ENCODE measurements at places on chromosomes 5 and 9.

GRCh38 chr5:94040591-94041148, 299.3 kb upstream of the POU5F2 start:
- no peak for DNase-seq

- DNase-seq: no peak
Observed at GRCh38 chr9:109110329-109111021, 9.3 kb downstream of the TMEM245 start.

DNA sequence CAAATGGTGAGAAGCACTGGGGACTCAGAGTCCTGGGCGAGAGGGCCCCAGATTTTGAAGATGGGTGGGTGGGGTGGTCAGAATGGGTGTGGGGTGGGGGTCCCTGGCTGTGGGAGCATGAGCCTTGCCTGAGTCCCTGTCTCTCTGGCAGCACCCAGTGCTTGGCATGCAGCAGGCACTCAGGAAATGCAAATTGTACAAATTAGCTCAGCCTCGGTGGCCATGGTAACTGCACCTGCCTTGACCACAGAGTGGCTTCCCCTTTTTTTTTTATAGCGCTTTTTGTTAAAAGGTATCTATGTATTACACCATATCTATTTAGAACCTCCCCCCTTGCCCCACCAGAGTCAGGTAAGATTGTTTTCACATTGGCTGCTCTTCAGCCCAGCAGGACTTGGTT, 19.2 kb upstream of the PITX1 start:
- DNase-seq: no peak

DNA sequence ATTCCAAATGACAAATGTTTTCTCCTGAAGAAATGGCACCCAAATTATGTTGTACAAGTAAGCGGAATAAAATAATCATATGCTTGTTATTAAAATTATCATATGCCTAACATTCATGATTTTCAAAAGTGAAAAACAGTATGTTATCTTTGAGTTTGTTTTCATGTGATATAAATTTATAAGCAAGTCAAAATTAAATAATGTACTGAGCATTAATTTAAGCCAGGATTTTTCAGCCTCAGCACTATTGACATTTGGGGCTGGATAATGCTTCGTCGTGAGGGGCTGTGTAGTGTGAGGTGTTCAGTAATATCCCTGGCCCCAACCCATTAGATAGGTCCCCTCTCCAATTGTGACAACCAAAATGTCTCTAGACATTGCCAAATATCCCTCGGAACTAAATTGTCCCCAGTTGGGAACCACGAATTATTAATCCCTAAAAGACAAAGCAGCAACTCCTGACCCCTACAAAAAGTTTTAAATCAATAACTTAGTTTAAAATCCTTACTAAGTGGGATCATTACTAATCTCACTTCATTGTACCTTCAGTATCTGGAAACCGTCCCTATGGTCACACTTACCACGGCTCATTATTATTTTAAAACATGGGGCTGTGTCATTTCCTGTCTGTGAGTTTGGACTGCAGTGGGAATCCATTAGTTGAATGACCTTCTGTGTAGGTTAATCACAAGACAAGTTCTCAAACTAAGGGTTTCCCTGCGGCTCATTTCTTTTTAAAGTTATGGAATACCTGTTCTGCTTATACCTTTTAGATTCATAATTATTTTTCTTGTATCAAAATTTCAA, 1.3 kb upstream of the NNT start:
- DNase-seq: peak; percentile 25

GRCh38 chr5:160542281-160542680, 120.6 kb downstream of the PTTG1 start:
- no peak for DNase-seq

DNA sequence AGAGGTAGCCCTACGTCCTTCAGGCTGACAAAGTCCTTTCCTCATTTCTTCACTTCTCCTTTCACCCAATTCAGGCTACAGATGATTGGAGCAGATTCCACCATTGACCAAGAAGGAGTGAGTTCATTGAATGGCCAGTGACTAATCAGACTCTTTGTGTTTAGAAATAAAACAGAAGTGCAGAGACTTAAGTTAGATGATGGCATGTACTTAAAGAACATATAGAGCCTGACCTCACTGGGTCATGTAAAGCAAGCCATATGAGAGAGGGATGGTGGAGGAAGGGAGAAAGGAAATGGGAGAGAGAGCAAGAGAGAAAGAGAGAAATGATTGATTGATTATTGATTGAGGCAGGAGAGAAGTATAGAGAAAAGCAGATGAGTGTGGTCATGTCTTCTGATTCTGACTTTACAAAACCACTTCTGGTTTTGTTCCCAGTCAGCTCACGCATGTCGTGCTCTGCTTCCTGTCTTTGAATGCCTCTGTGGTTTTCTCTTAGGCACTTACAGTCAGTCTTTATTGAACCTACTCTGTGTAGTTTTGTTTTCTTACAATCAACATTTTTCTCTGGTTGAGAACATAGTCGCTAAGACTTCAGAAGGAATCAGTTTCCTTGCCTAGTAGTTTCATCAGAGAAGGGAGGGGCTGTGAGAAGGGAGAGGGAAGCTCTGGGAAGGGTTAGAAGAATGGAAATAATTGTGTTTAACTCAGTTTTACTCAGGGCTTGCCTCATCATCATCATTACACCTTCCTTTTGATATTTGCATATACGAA, 149.2 kb upstream of the KLF9 start:
- DNase-seq: no peak

DNA sequence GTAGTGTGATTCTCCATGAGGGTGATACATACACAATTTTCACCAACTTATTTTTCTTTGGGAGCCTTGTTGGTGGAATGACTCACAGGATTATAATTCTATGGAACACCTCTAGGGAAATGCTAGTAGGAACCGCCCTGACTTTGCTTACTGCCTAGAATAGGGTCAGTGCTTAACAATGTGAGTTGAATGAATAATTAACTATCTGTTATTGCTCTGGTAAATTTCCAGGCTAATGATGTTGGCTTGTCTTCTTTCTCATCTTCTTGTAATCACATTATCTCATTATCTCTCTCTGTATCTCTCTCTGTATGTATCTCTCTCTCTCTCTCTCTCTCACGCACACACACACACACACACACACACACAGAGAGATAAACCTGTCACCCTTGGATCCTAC, 291.1 kb downstream of the TRIM32 start:
- no peak for DNase-seq

DNA sequence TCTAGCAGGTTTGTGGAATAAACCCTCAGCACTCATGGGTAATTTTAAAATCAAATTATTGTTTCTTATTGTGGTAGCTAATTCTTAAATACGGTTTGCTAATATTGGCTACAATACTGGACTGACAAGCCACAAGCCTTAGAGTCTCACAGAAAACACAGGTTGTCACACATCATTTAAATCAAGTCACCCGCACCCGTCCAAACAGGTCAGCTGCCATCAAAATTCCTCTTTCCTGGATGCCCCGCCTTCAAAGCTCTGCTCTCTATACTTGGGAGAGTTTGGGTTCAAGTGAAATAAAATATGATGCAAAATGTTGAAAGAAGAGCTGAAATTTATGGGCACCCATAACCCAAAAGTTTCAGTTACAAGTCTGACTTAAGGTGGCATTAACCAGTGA, 12.3 kb upstream of the SUSD1 start:
- no peak for DNase-seq

DNA sequence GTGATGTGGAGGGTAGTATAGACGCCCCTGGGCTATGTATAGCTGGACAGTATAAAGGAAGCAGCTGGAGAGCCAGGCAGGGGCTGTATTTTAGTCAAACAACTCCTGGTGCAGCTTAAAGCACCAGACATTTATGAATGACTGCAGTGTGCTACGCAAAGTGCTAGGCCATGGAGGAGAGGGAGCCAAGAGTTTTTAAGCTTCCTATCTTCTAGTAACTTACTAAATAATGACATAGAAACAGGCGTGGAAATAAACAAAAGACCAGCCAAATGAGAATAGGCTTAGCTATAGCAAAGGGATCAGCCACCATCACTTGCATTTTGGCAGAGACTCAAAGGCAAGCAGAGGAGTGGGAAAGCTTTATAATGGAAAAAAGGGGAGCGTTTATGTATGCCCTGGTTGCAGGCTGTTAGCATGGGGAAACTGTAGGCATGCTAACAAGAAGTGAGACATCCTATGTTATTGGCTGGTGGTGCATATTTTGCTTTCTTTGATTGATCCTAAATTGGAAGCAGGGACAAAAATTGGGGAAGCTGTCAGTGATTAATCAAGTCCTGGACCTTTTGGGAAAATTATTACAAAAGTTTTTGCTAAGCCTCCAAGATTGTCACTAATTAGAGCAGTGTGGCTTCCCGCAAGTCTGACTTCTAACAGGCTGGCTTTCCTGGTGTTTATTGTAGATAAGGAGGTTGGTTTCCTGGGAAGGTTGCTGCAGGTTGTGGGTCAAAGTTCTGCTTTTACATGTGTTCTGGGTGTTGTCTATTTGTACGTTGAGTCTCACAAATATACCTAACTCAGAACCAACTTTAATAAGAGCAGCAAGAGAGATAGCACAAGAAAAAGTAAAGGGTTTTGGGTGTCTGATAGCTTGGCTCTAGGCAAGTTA, 46.6 kb downstream of the RAB3C start:
- no peak for DNase-seq

DNA sequence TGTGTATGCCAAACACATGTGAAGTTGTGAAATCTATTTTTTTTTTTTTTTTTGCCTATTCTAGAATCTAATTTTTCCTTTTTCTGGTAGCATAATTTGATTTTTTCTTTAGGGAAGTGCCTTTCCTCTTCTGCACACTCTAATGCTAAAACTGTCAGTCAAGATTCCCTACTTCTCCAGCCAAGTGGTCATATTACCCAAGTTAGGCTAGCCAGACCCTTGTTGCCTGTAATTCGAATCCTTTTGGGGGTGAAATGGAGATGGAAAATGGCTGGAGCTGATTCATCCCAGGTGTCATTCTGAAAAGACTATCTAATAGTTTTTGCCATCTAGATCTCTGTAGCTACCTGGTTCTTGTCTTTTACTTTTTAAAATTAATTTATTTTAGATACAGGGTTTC, 24.8 kb upstream of the UBAP1 start:
- DNase-seq: peak; percentile 23

- no peak for DNase-seq
Observed at GRCh38 chr5:81017320-81017719, 57.2 kb downstream of the RASGRF2 start.

DNA sequence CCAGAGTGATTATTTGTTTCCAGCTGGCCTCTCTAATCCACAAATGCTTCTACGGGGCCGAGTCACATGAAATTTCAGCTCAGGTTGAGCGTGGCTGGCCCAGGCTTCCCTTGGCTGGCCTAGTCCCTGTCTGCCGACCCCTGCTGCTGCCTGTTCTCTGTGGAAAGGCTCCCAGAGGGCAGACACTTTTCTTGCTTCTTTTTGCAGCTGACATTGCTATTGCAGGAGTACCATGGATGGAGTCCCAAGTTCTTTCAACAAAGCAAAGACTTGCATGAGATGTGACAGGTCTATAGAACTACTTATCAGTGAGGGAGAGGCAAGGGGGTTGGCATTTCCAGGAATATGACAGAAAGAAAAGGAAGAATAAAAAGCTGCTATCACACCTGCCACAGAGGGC, 287.4 kb upstream of the ARRDC3 start:
- DNase-seq: no peak

DNA sequence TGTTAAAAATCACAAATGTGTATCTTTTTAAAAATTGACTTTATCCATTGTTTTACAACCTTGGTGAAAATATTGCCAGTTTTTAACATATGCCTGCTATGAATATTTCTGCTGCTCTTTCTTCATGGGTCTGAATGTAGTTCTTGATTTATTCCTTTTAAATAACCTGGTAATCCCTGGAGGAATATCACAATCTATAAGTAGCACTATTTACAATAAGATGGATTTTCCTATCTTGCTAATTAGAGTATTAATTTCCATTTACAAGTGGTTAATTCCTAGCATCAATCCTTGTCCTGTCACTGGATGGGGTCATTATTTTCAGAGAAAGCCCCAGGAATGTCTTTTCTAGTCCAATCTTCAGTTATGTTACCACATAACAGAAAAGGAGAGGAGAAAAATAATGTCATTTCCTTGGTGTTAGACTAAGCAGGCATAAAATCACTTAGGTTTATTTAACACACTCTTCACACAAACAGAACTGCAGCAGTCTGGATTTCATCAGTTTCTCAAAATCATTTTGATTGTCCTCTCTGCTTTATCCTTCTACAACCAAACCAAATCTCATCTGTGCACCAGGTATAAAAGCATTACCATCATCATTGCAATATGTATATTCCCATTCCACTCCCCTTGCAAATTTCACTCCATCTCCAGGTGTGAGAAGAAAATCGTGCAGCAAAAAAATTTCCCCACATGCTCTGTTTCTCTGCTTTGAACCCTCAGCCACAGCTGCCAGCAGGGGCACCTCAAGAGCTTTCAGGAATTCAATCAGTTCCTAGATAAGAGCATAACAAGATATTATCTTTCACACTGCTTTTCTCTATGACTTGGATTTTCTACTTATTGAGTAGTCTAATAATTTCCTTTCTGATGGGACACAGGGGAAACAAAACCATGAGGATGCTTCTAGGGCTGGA, 204.1 kb downstream of the SEC61B start:
- DNase-seq: no peak

DNA sequence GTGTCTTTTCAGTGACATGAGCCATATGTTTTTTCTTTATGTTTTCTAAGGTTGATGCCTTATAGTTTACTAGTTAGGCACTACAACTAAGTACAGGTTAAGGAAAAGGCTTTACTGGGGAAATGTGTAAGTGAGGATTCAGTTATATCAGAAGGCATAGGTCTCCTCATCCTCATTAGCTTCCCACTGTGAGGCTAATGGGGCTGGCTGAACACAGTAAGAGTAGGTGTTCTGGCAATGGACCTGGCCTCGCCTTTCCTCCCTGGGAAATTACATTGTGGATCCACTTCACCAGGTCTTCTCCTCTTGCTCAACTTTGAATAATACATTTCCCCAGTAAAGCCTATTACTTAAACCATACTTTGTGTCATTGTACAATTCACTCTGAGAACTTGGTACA, 225.5 kb downstream of the PTPRD start:
- DNase-seq: no peak

- no peak for DNase-seq
Observed at GRCh38 chr9:109967651-109968642, 187.9 kb downstream of the PALM2AKAP2 start.

GRCh38 chr9:122336866-122337555, 33.8 kb upstream of the PTGS1 start:
- DNase-seq: no peak

DNA sequence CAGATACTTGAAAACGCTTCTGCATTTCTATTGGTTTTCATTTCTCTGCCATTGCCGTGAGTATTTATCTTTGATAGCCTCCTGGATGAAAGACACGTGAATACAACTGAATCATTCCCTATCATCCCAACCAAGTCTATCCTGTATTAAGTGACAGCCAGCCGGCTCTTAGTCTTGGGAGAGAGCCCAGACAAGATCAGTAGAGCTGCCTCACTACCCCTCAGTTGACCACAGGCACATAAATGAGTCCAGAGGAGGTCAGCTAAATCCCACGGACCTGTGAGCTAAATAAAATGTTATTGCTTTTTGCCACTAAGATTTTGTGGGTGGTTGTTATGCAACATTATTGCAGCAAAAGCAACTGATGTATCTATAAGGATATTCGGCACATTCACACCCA, 639.0 kb upstream of the ACO1 start:
- DNase-seq: no peak
